ENCODE measurements at places on chromosomes 16 and 17.

GRCh38 chr17:9258115-9259015 lies 237.1 kb downstream of the NTN1 start:
- DNase-seq, result peak; percentile 5

- no peak for DNase-seq
These were observed 7.7 kb downstream of the USP6 start for GRCh38 chr17:5123343-5124124.

DNA sequence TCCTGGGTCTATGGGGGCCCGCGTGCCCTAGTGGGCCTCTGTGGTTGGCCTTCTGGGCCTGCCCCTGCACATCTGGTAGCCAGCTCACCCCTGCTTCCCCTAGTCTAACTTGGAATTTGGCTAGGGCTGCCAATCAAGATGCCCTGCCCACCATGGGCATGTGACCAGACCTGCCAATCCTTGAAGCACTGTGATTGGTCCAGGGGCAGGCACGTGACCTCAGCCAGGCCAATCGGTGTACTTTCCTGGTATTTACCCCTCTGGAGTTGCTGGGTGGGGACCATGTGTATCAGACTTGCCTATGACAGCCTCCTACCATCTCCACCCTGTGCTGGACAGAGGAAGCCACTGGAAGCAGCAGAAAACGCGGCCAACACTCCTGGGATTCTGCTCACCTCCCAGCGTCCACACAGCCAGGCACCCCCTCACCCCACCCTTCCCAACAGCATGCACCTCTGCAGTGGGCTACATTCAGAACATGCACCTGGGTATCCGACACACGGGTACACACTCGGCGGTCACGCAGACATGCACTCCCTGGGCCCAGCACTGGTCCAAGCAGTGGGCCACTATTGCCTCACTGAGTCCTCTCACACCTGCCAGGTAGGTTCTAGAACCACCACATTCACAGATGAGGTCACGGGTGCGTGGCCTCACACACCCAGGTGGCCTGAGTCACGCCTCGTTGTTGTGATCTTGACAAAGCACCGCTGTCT lies 96.9 kb downstream of the RBFOX3 start:
- DNase-seq, result no peak

- DNase-seq, result peak; percentile 69
These were observed 45.0 kb upstream of the NOL11 start for GRCh38 chr17:67672592-67673335.

DNA sequence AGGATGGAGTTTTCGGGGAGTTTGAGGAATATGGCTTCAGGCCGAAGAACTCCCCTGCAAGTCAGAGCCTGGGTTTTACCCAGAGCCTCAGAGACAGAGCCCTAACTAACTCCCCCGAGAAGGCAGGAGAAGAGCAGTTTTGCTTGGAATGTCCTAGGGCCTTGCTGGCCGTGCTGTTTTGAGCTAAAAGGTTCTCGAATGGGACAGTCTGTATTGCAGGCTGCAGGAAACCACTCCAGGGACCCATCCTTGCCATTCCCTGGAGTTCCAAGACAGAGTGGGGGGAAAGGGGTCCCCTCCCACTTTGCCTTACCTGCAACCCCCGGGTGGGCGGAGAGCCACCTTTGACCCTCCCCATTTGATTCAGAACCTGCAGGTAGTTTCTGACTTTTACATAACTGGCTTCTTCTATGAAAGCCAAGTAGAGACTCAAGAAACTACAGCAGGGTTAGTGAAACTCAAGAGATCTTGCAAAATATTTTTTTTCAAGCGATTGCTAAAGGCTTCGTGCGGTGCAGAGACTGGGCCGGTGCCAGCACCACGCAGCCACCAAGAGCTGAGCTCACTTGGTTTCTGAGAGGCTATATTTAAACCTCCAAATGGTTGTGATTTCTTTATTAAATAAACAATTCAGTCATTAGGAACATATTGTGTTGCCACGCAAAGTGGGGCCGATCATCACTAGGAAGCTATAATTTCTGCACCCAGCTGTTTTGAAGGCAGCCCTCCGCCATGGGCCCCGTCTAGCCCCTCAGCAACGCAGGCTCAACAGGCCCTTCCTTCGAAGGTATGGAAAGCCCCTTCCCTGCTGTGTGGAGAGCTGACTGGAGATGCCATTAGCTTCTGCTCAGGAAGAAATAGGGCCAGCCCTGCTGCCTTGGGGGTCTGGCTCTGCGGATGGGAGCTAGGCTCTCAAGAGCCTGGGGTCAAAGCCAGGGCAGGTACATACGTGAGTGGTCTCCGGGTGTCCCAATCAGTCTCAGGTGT lies 223.0 kb downstream of the NTN1 start:
- DNase-seq, result no peak

DNA sequence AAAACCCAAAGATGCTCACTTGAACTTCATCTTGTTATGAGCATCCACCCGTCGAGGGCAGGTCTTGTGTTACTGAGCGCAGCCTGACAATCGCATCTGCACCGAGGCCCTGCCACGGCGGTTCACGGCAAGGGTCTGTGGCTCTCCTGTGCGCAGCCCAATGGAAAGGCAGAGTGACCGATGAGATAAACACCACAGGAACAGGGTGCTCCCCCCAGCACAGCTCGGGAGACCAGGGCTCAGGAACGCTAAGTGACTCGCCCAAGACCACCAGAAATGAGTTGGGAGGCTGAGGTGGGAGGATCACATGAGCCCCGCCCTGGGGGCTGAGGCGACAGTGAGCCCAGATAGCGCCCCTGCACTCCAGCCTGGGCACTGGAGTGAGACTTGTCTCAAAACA lies 134.7 kb downstream of the ANKRD11 start:
- DNase-seq, result no peak

GRCh38 chr17:19387921-19388521 lies 1.0 kb upstream of the MFAP4 start:
- peak; percentile 92 for DNase-seq

DNA sequence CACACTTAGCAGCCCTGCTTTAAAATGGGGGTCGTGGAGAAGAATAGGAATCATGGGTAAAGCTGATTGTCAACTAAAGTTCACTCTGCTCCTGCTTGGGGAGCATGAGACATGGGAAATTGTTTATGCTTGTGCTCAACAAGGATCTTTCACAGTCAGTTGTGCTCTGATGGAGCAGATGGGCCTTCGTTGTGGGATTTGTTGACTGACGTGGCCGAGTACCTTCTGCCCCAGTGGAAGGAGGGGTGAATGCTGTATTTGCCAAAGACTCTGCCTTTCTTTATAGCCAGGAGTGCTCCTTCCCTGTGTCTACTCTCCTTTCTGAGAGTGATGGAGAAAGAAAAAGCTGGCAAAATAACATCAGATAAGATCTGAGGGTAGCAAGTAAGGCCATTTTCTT lies 11.4 kb downstream of the ARSG start:
- peak; percentile 83 for DNase-seq

DNA sequence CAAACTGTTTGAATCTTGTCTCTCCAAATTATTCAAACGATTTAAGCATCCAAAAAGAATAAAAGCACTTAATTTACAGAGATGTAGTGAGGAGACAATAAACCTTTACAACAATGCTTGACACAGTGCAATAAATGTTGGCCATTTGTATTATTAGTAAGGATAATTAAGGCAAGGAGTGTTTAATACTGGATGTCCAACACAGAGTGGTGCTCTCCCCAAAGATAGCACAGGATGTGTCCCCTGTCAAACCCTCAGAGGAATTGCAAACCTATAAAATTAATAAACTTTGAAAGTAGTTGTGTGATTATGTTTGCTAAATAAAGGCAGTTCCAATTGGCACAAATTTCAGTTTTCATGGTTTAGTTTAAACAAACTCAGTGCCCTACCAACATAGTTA lies 253.0 kb upstream of the AXIN2 start:
- DNase-seq, result no peak

GRCh38 chr16:65119901-65120401 lies 1.9 kb downstream of the CDH11 start:
- no peak for DNase-seq

DNA sequence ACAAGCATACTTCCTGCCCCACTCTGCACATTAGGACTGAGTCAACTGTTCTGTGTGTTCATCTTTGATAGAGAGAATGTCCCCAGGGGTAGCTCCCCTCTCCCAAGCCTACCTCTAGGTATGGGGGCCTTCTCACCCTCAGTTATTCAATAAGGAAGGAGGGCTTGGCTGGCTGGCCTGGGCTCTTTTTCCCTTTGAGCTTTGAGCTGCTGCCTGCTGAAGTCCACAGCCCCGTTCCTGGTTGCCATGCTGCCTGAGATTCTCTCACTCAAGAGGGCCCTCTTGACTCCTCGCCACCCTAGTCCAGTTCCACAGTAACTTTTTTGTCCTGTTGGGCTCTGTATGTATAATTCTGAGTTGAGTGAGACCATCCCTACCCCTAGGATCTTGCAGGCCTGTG lies 5.1 kb downstream of the B3GNT9 start:
- DNase-seq, result no peak

DNA sequence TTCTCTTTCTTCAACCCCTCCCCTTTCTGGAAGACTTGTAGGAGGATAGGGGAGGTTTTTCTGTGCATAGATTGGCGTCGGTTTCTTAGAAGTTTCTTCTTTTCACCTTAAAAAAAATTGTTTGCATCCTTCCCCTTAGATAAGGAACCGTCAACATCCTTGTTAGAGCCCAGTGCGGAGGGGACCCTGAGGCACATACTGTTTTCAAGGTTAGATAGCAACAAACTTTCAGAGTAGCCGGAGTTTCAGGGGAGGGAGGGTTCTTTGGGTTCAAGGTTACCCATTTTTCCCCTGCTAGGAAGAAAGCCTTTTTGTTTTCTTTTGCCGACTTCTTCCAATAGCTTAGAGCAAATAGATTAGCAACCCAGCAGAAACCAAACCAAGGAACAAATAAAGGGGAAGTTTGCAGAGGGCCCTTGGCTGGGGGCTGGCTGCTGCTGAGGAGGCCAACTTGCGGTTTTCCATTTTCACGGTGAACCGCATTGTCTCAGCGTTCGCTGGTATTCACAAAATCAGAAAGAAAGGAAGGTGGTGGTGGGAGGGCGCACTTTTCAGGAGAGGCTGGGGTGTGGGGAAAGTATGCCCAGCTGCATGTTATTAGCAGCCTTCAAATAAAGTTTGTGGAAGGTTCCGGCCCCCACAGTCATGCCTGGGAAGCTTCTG lies 28.8 kb downstream of the MSI2 start:
- no peak for DNase-seq

GRCh38 chr16:10501016-10501607 lies 79.3 kb downstream of the EMP2 start:
- DNase-seq, result no peak

- peak; percentile 37 for DNase-seq
These were observed 483 bp downstream of the RPA1 start for GRCh38 chr17:1830288-1830687.

DNA sequence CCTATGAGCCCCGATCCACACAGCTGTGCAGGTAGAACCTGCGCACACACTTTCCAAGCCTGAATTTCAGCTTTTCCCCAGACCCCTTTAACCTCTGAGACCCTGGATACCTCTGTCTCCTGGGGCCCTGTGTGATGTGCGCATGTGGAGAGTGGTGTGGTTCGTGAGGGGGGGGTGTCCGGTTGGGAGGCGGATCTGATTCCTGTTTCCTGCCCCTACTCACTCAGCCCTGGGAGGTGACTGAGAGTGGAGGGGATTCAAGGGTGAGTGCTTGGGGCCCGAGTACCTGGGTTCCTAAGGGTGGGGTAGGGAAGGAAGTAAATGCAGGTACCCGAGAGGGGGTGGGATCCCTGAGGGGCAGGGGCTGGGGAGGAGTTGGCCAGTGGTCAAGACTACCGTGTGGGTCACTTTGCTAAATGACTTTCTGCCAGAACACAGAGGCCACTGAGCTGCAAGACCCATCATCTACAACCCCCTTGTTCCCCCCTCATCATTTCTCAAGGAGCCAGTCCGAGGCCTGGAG lies 621 bp downstream of the ARHGEF15 start:
- no peak for DNase-seq

- DNase-seq, result peak; percentile 92
These were observed 24.3 kb upstream of the ZNF750 start for GRCh38 chr17:82863941-82864712.

- DNase-seq, result no peak
These were observed 34.8 kb downstream of the ASIC2 start for GRCh38 chr17:33258296-33258695.

GRCh38 chr16:65917466-65917865 lies 449.0 kb upstream of the CDH5 start:
- no peak for DNase-seq

GRCh38 chr17:78441271-78441971 lies 63.0 kb downstream of the PGS1 start:
- no peak for DNase-seq

DNA sequence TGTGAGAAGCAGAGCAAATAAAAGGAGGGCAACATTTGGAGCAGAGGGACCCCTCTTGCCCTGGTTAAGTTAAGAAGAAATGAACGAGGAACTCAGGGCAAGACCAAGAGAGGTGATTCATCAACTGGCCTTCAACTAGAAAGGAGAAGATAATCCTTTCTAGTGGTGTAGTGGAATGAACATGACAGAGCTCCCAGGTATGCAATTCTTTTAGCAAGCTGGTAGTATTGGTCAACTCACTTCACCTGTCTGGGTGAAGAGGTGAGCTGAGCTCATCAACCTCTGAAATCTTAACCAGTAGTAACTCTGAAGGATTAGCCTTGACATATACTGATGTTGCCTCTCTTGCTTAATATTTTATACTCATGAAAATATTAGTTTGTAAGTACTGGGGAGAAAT lies 1024.7 kb upstream of the GOT2 start:
- DNase-seq, result no peak

DNA sequence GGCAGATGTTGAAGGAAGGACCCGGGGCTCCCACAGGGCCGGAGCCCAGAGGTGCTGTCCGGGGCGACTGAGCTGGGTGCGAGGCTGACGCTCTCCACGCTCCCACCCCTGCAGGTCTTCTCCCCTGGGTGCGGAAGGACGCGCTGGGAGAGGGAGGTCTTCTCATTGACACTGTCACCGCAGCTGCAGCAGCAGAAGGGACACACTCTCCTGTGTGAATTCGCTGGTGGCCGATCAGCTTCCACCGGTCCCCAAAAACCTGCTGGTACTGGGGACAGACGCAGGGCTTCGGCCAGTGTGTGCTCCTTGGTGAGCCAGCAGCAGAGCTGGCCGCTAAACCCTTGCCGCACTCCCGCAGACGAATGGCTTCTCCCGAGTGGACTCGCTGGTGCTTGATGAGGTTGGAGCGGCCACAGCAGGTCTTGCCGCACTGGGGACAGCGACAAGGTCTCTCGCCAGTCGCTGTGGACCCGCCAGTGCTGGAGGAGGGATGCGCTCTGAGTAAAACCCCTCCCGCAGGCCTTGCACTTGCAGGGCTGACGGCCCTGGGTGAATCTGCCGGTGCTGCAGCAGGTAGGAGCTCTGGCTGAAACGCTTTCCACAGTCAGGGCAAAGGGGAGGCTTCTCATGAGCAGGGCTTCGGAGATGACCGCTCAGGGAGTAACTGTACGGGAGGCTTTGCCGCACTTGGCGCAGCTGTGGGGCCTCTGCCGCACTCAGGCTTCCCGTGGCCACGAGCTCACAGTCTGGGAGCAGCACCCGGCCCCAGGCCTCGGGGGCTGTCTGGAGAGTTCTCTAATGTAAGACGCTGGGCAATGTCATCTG lies 6.2 kb downstream of the ZNF843 start:
- DNase-seq, result no peak

GRCh38 chr17:16398270-16399267 lies 16.8 kb upstream of the TRPV2 start:
- peak; percentile 40 for DNase-seq
